Inflammatory macrophage (primary cell): ENCODE measurements at places on chromosomes 7 and 10.

GRCh38 chr10:101618871-101619270 is 30.8 kb downstream of the DPCD start:
- DNase-seq = no peak

DNA sequence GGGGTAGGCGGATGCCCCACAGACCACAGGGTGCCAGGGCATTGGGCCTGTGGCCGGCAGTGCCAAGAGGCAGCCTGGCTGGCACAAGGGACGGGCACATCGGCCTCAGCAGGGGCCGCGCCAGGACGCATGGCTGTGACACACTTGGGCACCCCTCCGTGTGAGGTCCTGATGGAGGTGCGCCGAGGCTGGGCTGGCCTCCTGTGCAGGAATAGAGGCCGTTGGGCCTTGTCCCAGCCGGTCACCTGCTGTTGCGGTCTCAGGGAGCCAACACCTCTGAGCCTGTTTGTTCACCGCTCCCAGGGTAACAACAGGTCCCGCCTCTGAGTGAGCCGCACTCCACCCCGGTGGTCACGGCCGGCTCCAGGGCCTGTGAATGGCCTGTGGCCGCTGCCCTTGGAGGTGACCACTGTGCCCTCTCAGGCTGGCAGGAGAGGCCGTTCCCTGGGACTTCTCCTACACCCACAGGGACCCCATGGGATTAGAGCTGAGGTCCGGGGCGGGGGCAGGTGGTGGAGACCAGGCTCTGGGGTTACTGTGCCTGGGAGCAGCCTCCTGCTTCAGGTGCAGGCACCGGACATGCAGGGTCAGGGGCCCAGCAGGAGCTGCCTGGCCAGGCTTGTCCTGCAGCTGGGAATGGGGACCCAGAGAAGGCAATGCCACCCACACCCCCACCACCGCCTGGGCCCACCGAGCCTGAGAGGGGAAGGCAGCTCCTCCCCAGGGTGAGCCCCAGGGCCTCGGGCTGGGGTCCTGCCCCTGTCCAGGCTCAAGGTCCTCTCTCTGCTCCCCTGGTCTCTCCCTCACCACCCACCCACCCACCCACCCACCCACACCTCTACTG is 12.0 kb downstream of the PWWP2B start:
- no peak for DNase-seq

DNA sequence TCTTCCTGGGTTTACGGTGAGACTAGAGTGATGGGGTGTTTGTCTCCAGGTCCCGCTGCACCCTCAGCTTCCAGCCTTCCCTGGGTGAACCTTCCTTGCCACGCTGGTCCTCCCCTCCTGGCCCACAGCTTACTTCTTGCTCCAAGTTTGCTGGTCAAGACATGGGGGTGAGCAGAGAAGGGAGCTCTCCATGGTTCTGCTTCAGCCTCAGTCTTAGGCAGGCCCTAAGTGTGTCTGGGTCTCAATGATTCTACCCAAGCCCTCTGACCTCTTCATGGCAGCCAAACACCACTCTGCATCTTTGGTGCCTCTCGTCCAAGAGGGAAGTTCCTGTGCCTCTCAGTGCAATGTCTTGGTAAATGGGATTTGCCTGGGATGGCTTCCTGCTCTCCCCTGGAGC is 356.5 kb upstream of the KLF6 start:
- DNase-seq = no peak

GRCh38 chr10:105148456-105148855 is 507.4 kb downstream of the SORCS3 start:
- no peak for DNase-seq

DNA sequence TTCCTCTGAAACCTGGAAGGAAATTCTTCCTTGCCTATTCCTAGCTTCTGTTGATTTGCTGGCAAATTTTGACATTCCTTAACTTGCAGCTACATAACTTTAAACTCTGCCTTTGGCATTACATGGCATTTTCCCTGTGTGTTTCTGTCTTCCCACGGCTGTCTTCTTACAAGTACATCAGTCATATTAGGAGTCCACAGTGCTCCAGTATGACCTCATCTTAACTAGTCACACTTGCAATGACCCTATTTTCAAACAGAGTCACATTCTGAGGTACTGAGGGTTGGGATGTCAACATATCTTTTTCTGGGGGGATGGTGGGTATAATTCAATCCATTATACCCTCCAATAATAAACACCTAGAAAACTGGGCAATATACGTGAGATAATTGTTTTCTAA is 37.4 kb upstream of the EPHB6 start:
- no peak for DNase-seq

- no peak for DNase-seq
Measured at GRCh38 chr10:74921744-74922143, 95.3 kb downstream of the KAT6B start.

DNA sequence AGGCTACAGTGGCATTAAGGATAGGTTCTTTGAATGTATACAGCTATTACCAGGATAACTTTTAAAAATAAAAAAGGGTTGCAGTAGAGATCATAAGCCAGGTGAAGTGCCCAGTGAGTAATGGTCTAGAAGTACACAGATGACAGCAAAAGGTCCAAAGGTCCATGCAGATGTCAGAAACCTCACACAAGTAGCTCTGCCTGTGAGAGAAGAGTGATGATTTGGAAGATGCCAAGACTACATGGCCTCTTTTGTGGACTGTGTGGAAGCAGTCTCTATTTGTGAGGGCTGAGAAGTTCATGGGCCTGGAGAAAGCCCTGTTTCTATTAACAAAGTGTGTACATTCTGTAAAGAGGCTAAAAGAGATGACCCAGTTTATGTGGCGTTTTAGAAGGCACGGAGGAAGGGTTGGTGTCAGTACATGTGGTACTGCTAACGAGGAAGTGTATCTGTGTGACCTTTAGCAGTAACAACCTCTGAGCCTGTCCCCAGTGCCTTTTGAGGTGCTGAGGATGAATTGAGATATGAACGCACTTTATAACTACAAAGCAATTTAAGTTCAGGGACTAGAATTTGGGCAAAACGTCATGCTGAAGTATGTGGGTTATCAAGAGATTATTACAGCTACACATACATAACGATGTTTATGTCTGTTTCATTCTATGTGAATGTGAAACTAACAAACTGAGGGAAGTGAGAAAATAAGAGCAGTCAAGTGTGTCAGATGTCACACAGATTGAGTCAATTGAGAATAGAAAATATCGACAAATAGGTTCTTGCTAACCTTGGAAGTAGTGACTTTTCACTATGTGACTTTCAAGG is 7.6 kb downstream of the CYCS start:
- DNase-seq = no peak

DNA sequence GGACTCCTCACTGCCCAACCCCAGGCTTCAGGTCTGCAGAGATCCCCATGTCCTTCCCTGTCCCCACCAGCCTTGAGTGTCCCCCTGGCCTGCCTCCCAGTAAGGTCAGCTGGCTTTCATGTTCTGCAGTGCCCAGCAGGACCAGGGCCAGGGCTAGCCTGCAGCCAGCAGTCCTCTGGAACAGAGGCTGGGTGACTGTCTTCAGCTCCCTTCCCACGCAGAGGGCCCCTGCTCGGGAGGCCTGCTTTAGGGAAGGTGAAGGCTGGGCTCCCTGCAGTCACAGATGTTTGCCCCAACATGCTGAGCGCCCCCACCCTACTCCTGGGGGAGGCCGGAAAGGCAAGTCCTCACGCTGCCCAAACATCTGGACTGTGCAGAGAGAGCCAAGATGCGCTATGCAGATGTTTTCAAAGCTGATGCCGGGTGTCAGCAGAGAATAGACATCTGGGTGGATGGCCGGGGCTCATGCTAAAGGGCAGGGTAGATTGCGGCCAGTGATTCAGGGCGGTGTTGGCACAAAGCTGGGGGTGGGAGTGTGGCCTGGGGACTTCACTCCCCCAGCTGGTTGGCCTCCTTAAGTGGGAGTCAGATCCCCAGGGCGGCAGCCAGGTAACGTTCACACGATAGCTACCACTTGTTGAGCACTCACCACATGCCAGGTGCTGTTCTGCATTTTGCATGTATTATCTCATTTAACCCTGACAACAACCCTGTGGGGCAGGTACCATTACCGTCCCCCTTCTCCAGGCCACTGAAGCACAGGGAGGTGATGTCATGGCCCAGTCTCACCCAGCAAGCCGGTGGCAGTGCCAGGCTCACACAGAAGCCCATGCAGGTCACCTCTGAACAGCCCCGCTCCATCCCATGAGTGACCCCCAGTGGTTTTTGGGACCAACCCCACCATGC is 71.2 kb upstream of the COL13A1 start:
- no peak for DNase-seq

DNA sequence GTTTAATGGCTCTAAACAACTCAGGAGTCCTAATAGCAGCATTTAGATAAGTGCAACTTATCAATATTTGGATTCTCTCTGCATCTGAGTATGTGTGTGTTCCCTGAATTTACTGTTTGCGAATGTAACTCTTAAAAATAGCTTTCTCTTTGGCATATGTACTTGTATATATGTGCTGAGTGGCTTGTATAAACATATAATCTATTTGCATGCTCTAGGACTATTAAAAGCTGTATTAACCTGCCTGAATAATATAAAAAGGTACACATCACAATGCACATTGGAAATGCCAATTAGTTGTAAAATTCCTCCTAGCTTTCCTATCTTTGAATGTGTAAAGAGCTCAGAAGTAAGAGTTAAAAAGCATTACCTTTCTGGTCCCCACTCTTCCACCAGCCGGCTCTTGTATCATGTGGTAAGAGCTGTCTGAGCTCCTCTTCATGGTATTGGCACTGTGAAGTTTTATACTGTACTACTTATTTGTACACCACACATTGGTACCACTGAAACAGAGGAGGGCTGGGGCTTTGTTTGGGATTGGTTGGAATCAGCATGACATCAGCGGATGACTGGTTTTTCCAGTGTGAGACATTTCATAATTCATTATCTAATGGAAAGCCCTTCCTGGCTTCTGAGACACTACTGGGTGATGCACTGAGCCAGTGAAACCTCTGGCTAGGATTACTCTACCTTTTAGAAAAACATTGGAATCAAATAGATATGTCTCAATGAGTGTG is at the start of gene INHBA:
TSS of gene INHBA (minus strand) at position 456 of the 737 bp plus-strand sequence. CDS start 2,716 bp downstream, outside the sequence.
- DNase-seq = peak; percentile 76

DNA sequence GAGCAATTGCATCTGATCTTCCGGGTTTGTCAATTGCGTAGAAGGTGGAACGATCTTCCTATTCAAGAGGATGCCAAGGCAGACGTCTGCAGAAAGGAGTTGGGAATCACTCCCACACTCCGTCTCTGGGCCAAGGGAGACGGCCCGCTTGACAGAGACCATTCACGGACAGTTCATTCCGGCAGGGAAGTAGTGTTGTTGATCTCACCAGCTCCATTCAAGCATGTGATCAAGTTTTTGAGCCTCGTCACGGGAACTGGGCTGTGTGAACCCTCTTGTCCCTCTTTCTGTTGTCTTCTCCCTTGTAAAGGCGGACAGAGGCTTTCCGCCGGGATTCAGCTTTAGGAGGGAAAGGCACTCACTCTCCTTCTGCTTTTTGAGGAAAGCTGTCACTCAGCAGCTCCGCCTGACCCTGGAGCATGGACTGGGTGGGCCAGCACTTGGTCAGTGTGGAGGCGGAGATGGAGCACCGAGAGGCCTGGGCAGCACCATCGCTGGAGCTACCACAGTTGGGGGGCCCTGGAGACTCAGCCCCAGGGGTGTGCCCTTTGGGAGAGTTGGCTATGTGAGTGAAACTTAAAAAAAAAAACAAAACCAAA is 44.9 kb downstream of the SPDYE5 start:
- no peak for DNase-seq

- no peak for DNase-seq
Measured at GRCh38 chr7:131959106-131959812, 402.8 kb upstream of the PODXL start.

DNA sequence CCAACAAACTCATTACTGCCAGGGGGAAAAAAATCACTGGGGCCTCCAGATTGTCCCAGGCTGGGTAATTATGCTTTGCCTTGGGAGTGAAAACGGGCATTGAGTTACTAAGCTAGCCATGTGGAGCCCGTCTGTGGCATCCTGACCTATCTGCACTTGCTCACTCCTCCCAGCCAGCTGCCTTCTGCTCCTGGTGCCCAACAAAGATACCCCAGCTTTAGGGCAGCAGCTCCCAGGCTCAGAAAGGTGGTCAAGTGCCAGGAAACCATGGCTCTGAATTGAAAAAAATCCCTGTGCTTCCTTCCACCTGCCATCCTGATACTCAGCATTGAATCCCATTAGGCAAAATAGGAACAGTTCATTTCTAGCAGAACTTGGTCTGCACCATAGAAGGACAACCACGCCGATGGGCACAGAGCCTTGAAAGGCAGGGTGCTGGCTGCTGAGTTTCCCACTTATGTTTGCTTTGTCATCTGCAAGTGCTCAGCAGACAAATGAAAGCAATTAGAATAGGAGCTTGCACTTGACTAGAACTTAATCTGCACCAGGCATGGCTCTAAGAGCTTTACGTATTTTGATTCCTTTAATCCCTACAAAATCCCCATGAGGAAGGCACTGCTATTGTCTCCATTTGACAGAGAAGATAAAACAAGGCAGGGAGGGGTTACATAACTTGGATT is 42.8 kb downstream of the HSPA12A start:
- no peak for DNase-seq

DNA sequence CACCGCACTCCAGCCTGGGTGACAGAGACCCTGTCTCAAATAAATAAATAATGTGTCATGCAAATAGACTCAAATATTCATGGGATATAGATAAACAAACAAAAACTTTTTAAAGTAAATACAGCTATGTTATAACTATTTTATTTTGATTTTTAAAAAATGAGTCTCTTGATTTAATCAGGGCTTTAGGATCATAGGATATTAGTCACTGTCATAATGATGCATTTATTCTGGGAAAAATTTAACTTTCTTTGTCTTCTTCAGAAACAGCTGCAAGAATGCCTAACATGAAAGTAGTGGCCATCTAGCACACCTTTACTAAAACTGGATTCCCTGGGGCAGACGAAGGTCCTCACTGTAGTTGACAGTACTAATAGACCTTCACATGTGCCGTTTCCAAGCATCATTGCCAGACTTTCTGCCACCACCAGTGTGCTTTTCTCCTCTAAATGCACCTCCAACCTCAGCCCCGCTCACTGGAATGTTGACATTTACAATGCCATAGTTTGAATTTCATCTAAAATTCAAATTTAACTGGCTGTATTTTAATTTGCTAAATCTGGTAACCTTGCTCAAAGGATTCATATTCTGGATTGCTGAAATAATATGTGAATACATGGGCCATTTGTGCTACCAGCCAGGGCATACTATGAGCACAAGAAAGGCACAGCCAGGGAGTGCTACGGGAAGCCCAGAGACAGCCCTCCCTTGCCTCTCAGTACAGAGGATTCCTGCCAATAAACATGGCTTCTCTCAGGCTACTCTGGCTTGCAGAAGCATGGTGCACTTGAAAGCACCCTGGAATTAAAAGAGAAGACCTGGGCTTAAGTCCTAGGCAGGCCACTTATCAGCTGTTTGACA is 63.4 kb upstream of the ADO start:
- no peak for DNase-seq
